Activated CD8-positive, alpha-beta memory T cell treated with anti-CD3 and anti-CD28 coated beads for 1 hour (primary cell): ENCODE measurements at places on chromosomes 4 and X.

DNA sequence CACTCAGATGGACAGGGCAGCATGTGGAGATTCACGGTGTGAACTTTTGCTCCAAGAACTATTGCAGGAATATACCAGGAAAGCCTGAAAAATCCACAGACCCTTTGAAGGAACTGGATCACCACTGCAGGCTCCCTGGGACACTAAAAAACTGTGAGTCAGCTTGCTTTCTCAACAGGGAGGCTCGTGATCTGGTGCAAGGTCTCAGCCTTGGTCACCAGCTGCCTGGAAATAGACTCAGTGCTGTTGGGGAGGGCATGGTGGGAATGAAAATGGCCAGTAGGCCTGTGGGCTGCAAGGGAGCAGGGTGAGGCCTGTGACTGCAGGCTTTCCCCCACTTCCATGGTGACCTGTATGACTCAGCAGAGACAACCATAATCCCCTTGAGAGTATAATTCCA is 426.4 kb upstream of the RPS6KA3 start:
- DNase-seq, result no peak

- DNase-seq, result no peak
These were observed 929.1 kb downstream of the STIM2 start for GRCh38 chr4:27789773-27790172.

DNA sequence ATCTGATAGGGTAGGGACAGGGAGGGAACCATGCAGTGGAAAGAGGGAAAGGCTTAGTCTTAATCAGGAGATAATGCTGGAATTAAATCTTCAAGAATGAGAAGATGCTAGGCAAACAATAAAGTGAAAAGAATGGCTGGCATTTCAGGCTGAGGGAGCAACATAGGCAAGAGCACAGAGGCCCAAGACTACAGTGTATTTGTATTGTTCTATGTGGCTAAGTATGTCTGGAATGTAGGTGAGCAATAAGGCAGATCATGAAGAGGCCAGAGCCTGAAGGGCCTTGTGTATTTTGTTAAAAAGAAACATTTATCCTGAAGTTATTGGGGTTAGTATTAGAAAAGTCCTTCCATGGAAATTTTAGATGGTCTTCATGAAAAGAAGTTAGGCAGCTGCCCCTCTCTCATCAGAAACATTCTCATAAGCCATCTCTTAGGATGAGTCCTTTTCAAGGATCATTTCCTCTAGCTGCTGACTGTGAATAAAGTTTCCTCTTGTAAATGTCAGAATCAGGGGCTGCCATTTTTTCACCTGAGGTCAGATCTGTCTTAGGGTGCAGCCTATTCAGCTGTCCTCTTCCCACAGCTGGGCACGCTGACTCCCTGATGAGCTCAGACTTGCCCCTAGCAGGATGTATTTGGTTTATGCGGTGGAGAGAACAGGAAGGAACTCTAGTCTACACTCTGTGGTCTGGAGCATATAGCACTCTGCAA is 46.3 kb downstream of the ATP10D start:
- peak; percentile 7 for DNase-seq

GRCh38 chrX:2610246-2611170 is 80.6 kb upstream of the CD99 start:
- no peak for DNase-seq

DNA sequence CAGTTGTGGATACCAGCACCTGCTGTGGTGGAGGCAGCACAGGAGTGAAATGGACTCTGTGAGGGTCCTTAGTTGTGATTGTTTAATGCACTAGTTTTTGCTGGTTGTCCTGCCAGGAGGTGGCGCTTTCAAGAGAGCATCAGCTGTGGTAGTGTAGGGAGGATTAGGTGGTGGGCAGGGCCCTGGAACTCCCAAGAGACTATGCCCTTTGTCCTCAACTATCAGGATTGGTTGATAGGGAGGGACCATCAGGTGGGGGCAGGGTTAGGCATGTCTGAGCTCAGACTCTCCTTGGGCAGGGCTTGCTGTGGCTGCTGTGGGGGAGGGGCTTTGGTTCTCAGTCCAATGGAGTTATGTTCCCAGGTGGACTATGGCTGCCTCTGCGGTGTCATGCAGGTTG is 121.9 kb downstream of the RRAGB start:
- DNase-seq, result no peak

DNA sequence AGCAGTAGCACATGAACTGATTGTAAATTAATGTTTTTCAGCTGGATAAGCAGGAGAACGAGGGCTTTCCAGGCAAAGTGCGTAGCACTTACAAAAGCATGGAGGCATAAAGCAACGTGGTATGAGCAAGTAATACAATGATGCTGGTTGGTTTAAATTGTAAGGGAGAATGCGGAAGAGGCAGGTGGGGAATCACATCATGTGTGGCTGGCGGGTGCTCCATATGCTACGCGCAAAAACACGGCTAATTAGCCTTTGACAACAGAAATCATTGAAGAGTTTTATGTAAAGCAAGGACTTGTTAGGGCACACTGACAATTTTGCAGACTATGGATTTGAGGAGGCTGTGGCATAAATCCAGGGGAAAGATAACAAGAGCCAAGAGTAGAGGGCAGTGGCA is 14.6 kb downstream of the SYTL4 start:
- DNase-seq, result no peak

- DNase-seq, result no peak
These were observed 71.9 kb upstream of the WDR1 start for GRCh38 chr4:10188400-10189004.

DNA sequence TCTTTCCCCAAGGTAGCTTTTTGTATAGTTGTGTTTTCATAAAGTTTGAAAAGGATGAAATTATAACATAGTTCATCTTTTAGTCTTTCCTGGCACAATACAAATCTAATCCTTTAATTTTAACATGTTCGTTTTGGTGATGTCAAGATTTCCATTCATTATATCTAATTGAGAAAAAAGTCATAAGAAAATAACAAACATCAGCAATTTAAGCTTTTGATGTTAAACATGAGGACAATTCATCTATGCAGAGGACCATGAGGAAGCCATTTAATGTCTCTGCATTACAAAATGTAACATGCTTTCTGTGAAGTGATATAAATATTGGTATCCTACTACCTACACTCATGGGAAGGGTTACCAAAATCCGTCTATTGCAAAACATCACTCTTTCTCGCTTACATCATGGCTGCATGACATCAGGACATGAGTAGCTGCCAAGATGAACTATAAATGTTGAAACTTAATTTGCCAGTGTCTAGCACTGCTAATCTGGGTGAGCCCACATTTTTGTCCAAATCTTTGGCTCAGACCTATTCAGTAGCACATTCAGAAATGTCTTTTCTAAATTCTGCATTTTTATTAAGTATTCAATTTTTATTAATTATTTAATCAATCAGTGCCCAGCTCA is 9.5 kb downstream of the EPGN start:
- DNase-seq, result no peak

GRCh38 chr4:147980586-147980985 is 248.7 kb downstream of the ARHGAP10 start:
- DNase-seq, result no peak

- no peak for DNase-seq
These were observed 362.7 kb downstream of the BMPR1B start for GRCh38 chr4:95120456-95120855.

GRCh38 chrX:11462648-11463047 is 169.4 kb downstream of the AMELX start:
- DNase-seq, result no peak

DNA sequence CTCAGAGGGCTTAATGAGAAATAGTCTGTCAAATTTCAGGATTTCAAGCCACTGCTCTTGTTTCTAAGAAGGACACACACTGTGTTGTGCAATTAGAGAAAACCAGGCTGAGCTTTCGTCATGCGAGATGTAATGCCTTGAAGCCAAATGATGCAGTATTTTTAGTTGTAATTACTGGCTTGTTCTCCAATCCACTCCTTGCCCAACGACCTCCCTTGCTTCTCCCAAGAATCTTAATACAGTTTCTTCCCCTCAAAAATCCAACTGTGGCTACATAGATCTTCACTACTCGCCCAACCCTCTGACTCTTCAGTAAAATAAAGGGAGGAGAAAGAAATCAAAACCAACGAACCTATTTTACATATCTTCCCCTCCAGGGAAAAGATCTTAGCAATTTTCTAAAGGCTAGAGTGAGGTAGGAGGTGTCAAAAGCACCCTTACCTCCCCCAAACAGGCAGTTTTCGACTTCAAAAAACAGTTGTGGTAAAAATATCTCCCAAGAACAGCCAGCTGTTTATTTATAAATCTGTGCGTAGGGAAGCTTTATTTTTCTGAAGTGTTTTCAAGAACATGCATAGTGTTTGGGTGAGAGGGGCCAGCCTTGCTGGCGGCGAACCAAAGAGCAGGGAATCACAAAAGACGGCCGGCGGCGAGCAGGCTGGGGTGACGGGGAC is 68.7 kb downstream of the MGST2 start:
- DNase-seq, result no peak

- DNase-seq, result no peak
These were observed 159.5 kb downstream of the KLHL13 start for GRCh38 chrX:117957128-117957527.

DNA sequence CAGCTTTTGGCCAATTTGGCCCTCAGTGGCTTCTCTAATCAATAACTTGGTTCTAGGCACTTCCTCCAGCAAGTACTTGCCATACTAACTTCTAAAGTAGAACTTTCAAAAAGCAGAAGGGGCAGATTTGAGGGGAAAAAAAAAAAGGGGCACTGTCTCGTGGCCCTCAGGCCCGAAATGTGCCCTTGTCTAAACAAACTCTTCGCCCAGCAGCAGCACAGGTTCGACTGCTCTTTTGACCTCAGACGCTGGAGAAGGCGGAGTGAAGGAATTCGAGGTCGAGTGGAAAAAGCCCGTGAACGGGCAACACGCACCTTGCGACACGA is 775 bp downstream of the GRPEL1 start:
- no peak for DNase-seq

GRCh38 chr4:76430519-76431388 is 4.3 kb upstream of the SHROOM3 start:
- DNase-seq, result no peak

DNA sequence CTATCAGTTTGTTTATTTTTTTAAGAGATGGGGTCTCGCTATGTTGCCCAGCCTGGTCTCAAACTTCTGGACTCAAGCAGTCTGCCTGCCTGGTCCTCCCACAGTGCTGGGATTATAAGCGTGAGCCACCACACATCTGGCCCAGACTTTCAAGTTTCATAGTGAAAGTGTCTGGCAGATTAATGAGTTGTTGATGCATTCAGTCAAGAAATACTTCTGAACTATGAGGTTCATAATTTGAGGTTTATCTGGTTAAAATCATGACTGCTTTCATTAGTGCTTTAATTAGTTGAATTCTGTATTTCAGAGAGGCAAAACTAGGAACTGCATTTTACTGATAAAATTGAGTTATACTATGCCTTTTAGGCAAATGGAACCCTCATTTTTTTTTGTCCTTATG is 638.6 kb downstream of the RPA4 start:
- no peak for DNase-seq

GRCh38 chr4:152278505-152279233 is 257.2 kb downstream of the FBXW7 start:
- DNase-seq, result no peak

DNA sequence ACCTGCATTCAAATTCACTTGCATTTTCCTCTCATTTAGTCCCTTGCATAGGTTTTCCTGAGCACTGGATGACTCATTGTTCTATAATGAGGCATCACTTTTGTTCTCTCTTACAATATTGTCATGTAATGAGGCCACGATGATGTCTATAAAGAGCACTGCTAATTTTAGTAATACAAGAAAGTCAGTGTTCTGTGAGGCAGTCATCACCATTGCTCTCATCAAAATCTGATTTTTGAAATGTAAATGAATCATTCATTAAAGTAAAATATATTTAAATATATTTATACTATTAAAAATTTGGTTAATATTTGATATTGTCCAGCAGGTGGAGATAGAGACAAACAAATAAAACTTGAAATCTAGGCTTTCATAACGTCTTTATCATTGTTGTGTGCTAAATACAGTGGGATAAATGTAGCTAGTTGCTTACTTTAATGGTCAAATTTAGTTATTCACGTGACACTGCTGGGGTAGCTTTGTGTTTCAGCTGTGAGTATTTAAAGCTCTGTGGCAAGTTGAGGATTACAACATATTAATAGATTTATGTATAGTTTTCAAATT is 15.4 kb downstream of the HMGB2 start:
- no peak for DNase-seq

GRCh38 chr4:140019619-140020347 is 134.2 kb downstream of the MAML3 start:
- DNase-seq, result no peak

GRCh38 chrX:47248576-47248975 is 15.8 kb downstream of the USP11 start:
- DNase-seq, result no peak

GRCh38 chr4:185470501-185471195 is 885 bp downstream of the CCDC110 start:
- DNase-seq, result no peak

GRCh38 chr4:74451214-74451661 is 6.3 kb downstream of the AREG start:
- DNase-seq, result no peak

GRCh38 chr4:122668241-122668640 is 47.4 kb upstream of the IL21 start:
- no peak for DNase-seq

GRCh38 chrX:39813631-39814277 is 284.0 kb downstream of the BCOR start:
- DNase-seq, result no peak
